ENCODE measurements at places on chromosomes 6 and 20.

DNA sequence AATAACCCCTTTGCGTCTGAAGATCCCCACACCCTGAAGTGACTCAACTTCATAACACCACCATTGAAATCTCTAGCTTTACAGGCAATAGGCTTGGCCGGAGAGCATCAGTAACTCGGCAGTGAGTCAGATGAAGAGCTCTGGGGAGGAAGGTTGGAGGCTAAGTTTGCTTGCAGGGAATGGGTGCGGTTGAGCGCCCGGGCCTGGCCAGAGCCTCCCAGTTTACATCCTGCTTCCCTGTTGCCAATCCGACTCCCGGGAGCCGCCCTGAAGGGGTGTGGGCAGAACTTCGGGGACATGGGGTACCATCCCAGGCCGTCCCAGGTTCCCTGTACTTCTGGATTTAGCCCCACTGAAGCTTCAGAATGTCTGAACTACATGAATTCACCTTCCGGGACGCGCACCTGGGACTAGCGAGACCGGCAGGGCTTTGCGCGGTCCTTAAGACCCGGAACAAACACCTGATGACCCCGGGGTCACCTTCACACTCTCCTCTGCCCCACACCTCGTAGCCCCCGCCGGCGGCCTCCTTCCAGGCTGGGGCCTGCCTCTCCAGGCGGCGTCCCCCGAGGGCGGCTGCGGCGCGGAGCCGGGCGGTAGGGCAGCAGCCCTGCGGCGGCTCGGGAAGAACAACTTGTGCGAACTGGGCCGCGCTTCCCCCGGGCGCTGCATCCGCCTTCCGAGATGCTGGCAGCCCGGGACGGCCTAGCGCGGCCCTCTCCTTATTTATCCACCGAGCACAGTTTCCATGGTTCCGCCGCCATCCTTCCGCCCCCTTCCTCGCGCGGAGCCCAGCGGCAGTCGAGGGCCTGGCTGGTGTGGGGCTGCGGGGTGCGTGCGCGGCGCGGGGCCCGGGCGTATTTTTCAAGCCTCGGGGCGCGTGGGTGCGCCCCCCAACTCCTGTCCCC, 56.6 kb upstream of the RREB1 start:
- DNase-seq = peak; percentile 64

- DNase-seq = no peak
These were observed 15.5 kb upstream of the BCAS1 start for GRCh38 chr20:54085910-54086309.

GRCh38 chr20:18712882-18713281, 100.7 kb upstream of the SCP2D1 start:
- DNase-seq = no peak

DNA sequence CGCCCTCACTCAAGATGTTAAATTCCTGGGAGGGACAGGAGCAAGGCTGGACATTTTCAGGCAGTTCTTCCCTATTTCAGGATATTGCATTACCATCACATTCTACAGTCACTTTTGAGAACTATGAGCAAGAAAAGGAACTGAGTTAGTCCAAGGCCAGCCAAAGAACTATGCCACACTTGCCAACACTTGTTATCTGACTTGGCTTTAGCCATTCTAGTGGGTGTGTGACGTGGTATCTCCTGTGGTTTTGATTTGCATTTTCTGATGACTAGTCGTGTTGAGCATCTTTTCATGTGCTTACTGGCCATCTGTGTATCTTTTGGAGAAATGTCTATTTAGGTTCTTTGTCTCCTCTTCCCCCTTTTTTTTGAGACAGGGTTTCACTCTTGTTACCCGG, 12.0 kb downstream of the XRN2 start:
- peak; percentile 86 for DNase-seq

- DNase-seq = no peak
These were observed 2.7 kb downstream of the WRNIP1 start for GRCh38 chr6:2767657-2768524.

DNA sequence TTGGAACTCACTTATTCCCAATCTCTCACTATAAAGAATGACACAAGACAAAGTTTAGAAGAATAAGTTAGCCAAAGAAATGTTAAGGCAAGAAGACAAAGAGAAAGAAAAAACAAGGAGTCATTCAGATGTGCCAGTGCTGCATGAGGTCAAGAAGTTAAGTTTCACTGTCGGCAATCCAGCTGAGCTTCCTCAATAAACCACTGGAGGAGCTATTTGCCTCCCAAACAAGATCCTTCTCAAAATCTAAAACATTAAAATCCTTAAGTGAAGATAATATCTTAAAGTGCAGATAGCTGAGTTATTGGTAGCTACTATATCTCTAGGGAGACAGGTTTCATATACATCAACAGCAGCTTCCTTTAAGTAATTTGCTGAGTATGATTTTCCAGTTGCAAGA, 512.3 kb downstream of the HDGFL1 start:
- peak; percentile 9 for DNase-seq

GRCh38 chr6:163094881-163095280, 319.6 kb upstream of the QKI start:
- no peak for DNase-seq

- DNase-seq = peak; percentile 24
These were observed 10.9 kb downstream of the LRRC1 start for GRCh38 chr6:53805725-53806124.

DNA sequence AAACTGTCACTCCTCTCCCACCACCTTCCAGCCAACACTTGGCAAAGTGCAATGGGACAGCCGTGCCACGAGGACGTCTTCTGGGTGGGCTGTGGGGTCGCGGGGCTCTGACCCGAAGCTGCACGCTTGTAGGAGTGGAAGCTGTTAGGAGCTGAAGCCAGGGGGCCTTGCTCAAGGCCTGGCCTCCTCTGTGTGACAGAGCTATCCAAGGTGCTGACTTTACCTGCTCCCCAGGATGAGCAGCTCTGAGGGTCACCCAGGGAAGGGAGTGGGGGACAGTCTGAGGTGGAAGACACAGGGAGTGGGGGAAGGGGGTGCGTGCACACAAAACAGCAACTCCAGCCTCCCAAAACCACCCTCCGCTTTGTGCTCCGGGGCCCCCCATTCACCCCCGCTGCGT, 17.5 kb upstream of the CHRNA4 start:
- DNase-seq = peak; percentile 13

- peak; percentile 44 for DNase-seq
These were observed 27.8 kb downstream of the LRRN4 start for GRCh38 chr20:6026051-6026450.

- DNase-seq = no peak
These were observed 49.7 kb upstream of the ENPP4 start for GRCh38 chr6:46080111-46080510.

GRCh38 chr20:49751397-49751736, 37.7 kb upstream of the B4GALT5 start:
- no peak for DNase-seq

GRCh38 chr20:41064377-41064776, 35.8 kb downstream of the TOP1 start:
- no peak for DNase-seq

DNA sequence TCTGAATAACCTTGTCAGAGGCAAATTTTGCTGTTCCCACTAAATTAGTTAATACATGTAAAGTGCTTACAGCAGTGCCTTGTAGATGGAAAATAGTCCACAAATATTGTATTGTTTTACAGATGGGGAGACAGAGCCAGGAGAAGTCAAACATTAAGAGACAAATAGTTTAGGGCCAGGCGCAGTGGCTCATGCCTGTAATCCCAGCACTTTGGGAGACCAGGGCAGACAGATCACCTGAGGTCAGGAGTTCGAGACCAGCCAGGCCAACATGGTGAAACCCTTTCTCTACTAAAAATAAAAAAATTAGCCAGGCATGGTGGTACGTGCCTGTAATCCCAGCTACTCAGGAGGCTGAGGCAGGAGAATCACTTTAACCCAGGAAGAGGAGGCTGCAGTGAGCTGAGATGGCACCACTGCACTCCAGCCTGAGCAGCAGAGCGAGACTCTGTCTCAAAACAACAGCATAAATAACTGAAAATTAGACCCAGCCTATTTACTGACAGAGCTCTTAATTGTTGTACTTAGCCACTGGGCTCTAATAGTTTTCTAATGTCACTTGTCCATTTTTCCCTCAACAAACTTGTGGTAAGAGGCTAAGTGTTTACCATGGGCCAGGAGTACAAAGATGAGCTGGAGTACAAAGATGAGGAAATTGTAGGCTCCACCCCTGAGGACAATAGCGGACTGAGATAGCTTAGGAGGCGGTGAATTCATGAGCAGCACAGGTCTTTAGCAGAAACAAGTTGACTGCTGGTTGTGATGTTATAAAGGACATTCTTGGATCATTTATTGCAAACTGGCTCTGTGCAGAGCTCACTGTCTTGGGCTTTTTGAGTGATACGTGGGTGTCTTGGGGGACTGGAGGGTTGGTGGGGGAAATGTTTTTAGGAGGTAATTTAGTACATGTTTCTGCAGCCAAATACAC, 6.4 kb downstream of the ZSWIM3 start:
- DNase-seq = peak; percentile 33

- no peak for DNase-seq
These were observed 219.9 kb upstream of the GMDS start for GRCh38 chr6:2465336-2465735.
